GM23248 (cell line): ENCODE measurements at places on chromosomes 3 and 15.

DNA sequence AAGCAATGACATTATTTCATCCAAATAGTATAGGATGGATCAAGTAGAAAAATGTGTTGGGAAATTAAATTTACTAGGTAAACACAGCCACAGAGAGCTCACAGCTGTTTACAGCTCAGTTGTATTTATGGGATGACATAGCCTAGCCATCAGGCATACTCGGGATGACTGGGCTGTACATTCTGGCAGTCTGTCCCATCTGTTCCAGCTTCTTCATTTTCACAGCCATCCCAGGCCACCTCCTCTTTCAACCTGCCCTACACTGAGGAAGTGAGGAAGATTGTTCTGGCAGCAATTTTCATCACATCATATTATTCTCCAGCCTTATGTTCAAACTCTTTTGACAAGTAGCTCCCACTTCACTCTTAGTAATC lies 98.4 kb upstream of the PFN2 start:
- H3K4me3 ChIP-seq = no peak overlapping the region
- H3K27ac ChIP-seq = no peak overlapping the region
- H3K36me3 ChIP-seq = no peaks in the 10 kb centered on the region
- peaks cover 10% of the 10 kb centered on the region for H3K4me1 ChIP-seq
- DNase-seq = no peak
- H3K27me3 ChIP-seq = no peaks in the 10 kb centered on the region

- peaks cover 16% of the 10 kb centered on the region for H3K4me1 ChIP-seq
- H3K27me3 ChIP-seq = no peaks in the 10 kb centered on the region
- 0 out of 2 replicates have a peak, but pooled peaks cover 4% of the 10 kb centered on the region for H3K36me3 ChIP-seq
- peak overlapping the region; percentile 5; the same call in 1 of the 2 replicates for H3K4me3 ChIP-seq
- peak overlapping the region; percentile 42 for H3K27ac ChIP-seq
These were observed 30.5 kb downstream of the CLASP2 start for GRCh38 chr3:33687406-33688010.

- no peak overlapping the region for H3K27ac ChIP-seq
- H3K36me3 ChIP-seq = no peaks in the 10 kb centered on the region
- no peak for DNase-seq
- H3K4me1 ChIP-seq = no peaks in the 10 kb centered on the region
- H3K4me3 ChIP-seq = no peak overlapping the region
- H3K27me3 ChIP-seq = peaks cover 19% of the 10 kb centered on the region
These were observed 6.9 kb downstream of the PLCH1 start for GRCh38 chr3:155737844-155738460.

DNA sequence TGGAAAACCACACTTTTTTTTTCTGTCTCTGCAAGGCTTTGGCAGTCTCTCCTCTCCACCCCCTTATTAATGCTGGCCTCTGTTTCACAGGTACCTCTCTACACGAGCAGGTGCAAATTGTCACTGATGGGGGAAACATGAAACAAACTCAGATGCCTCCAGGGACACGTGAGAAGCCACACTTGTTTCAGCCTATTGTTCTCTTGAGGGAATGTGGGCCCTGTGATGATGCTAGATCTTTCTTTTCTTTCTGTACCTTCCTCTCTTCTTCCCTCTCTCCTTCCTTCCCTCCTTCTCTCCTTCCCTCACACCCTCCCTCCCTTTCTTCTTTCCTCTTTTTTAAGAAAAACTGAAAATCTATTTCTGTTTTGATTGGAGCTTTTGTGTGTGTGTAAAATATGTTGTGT lies 5.7 kb upstream of the BLM start:
- no peaks in the 10 kb centered on the region for H3K36me3 ChIP-seq
- no peak for DNase-seq
- H3K27ac ChIP-seq = no peak overlapping the region
- no peak overlapping the region for H3K4me3 ChIP-seq
- H3K4me1 ChIP-seq = no peaks in the 10 kb centered on the region
- no peaks in the 10 kb centered on the region for H3K27me3 ChIP-seq

DNA sequence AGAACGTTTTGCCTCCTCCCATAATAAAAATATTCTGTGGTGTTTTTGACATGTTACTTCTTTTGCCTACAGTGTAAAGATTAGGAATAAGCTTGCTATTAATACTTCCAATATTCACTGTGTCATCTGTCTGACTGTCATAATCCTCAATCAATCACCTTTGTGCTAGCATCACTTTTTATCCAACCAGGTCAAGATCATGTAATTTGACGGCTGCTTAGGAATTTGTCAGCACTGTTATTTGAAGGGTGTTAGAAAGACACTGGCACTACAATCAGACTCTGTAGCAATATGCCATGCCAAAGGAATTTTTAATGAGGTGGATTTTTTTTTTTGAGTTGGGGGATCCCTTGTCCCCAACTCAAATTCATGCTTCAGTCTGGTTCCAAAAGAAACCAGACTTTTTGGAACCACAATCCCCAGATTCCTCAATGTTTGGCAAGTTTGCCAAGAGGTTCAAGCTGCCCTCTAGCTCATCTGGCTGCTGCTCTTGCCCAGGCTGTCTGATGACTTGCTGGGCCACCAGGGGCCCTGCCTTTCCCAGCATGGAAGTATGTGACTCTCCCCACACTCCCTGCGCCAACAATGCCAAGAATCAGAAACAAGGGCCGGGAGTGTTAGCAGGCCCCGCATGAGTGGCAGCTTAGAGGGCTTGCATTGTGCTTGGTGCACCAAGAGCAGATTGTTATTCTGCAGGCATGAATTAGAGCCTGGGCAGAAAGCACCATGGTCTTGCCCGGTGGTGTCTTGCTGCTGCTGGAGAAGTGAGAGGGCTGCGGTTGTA lies 58.6 kb upstream of the TSC22D2 start:
- peak; percentile 67 for DNase-seq
- H3K36me3 ChIP-seq = no peaks in the 10 kb centered on the region
- peaks cover 52% of the 10 kb centered on the region for H3K4me1 ChIP-seq
- no peak overlapping the region for H3K4me3 ChIP-seq
- H3K27ac ChIP-seq = peak overlapping the region; percentile 62
- no peaks in the 10 kb centered on the region for H3K27me3 ChIP-seq

GRCh38 chr15:35166730-35167359 lies 81.8 kb upstream of the NANOGP8 start:
- H3K36me3 ChIP-seq = no peaks in the 10 kb centered on the region
- H3K4me3 ChIP-seq = no peak overlapping the region
- H3K27me3 ChIP-seq = no peaks in the 10 kb centered on the region
- H3K27ac ChIP-seq = no peak overlapping the region
- peaks cover 12% of the 10 kb centered on the region; the same call in 1 of the 2 replicates for H3K4me1 ChIP-seq

- H3K4me1 ChIP-seq = no peaks in the 10 kb centered on the region
These were observed 288.4 kb upstream of the DPH6 start for GRCh38 chr15:35834216-35834830.

- H3K36me3 ChIP-seq = no peaks in the 10 kb centered on the region
- no peak for DNase-seq
- H3K27me3 ChIP-seq = no peaks in the 10 kb centered on the region; the same call in 1 of the 2 replicates
These were observed 20.5 kb downstream of the RBPMS2 start for GRCh38 chr15:64754663-64755426.

- H3K4me3 ChIP-seq = peak overlapping the region; percentile 68
- no peaks in the 10 kb centered on the region for H3K27me3 ChIP-seq
- H3K36me3 ChIP-seq = peaks cover 5% of the 10 kb centered on the region; the same call in 1 of the 2 replicates
- peaks cover 60% of the 10 kb centered on the region for H3K4me1 ChIP-seq
- peak overlapping the region; percentile 77 for H3K27ac ChIP-seq
These were observed 61.3 kb downstream of the VGLL4 start for GRCh38 chr3:11582191-11582968.

DNA sequence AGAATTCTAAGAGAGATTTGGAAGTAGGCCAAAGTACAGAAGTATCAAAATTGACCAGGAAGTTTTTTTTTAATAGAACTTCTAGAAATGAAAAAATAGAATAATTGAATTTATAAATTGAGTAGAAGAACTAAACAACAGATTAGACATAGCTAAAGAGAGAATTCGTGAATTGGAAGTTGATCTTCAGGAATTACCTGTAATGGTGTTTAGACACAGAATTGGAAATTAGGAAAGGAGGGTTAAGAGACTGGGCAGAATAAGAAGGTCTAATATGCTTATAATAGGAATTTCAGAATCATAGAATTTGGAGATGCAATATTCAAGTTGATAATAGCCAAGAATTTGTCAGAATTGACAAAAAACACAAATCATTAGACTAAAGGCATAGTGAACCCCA lies 16.2 kb downstream of the ACVR2B start:
- no peak overlapping the region for H3K4me3 ChIP-seq
- 0 out of 2 replicates have a peak, but pooled peaks cover 6% of the 10 kb centered on the region for H3K36me3 ChIP-seq

DNA sequence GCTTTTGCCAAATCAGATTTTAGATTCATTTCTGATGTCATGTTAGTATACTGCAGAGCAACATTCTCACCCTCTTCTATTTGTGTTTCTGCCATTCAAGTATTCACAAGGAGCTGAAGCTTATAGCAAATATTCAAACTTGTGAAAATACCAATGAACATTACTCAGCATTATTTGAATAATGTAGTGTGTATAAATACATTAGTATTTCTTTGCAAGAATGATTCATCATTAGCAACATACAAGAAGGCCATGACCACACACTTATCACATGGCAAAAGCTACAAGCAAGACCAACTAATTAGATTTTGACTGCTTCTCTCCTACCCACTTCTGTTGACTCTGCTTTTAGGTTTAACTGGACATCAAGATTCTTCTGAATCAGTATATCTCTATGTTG lies 124.9 kb downstream of the IGSF11 start:
- no peak overlapping the region for H3K27ac ChIP-seq
- no peaks in the 10 kb centered on the region for H3K27me3 ChIP-seq
- peak; percentile 5 for DNase-seq

GRCh38 chr15:29802411-29802810 lies 19.9 kb downstream of the TJP1 start:
- no peaks in the 10 kb centered on the region for H3K27me3 ChIP-seq
- peaks cover 21% of the 10 kb centered on the region for H3K4me1 ChIP-seq
- peaks cover 9% of the 10 kb centered on the region; the same call in 1 of the 2 replicates for H3K36me3 ChIP-seq
- H3K27ac ChIP-seq = no peak overlapping the region

- no peaks in the 10 kb centered on the region for H3K36me3 ChIP-seq
- no peak overlapping the region for H3K4me3 ChIP-seq
- H3K27ac ChIP-seq = no peak overlapping the region
- no peak for DNase-seq
- H3K27me3 ChIP-seq = peaks cover 30% of the 10 kb centered on the region
These were observed 18.6 kb upstream of the ZNF710 start for GRCh38 chr15:89982315-89983055.

GRCh38 chr15:35376707-35377106 lies 169.3 kb downstream of the DPH6 start:
- H3K4me1 ChIP-seq = no peaks in the 10 kb centered on the region
- H3K27ac ChIP-seq = no peak overlapping the region
- no peak overlapping the region for H3K4me3 ChIP-seq
- no peaks in the 10 kb centered on the region for H3K27me3 ChIP-seq

GRCh38 chr15:47718497-47719437 lies 1.5 kb downstream of the SEMA6D start:
- peak; percentile 39 for DNase-seq
- H3K4me3 ChIP-seq = peak overlapping the region; percentile 78
- 0 out of 2 replicates have a peak, but pooled peaks cover 5% of the 10 kb centered on the region for H3K4me1 ChIP-seq
- no peak overlapping the region for H3K27ac ChIP-seq
- no peaks in the 10 kb centered on the region for H3K36me3 ChIP-seq
- H3K27me3 ChIP-seq = no peaks in the 10 kb centered on the region

DNA sequence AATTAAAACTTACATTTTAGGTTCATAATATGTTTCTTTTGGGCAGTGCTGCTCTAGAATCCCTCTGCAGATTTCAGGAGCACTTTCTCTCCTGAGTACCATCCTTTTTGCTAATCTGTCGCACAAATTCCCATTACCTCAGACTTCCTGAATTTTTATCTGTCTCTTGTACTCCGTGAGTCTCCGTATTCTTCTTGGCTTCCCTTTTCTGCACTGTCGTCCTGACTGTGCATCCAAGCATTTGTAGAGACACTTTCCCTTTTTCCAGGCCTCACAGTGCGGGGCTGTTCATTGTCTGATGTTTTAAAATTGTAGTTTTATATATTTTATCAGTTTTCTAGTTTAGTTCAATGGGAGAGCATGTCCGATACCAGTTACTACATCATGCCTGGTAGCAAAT lies 27.3 kb downstream of the MEF2A start:
- H3K36me3 ChIP-seq = no peaks in the 10 kb centered on the region
- H3K4me3 ChIP-seq = no peak overlapping the region
- H3K27ac ChIP-seq = peak overlapping the region; percentile 51
- H3K27me3 ChIP-seq = no peaks in the 10 kb centered on the region
- peaks cover 10% of the 10 kb centered on the region; the same call in 1 of the 2 replicates for H3K4me1 ChIP-seq
- DNase-seq = no peak

DNA sequence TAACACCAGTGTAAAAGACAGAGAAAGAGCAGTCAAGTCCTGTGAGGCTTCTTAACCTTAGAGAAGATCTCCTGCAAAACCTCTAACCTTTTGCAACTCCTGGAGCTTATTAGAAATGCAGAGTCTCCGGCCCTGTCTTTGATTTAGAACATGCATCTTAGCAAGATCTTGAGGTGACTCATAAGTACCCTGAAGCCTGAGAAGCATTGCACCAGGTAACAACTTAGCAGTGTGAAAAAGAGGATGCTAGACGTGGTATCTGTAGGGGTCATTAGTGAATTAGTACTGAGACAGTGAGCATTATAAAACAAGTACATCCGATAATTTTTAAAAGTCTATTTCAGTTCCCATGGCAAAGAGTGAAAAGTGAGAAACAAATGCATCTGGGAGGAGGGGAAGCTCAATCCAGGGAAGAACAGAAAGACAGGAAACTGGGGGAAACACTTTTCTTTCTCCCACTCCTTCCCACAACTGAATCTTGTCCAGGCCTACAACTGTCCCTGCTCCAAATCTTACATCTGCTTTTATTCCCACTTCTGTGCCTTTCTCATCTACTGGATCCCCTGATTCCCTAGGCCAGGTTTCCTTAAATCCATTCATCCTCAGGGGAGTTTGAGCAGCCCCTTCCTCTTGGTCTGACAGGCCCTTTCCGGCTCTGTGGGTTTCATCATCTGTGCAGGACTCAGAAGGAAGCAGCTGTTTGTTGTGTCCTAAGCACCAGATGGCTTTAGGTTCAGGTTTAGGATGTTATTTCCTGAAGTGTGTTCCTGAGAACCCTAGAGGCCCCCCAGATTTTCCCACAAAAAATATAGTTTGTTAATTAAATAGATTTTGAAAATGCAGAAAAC lies 128.1 kb upstream of the IL12A start:
- H3K27me3 ChIP-seq = no peaks in the 10 kb centered on the region
- DNase-seq = no peak
- no peak overlapping the region for H3K4me3 ChIP-seq
- H3K4me1 ChIP-seq = peaks cover 18% of the 10 kb centered on the region

DNA sequence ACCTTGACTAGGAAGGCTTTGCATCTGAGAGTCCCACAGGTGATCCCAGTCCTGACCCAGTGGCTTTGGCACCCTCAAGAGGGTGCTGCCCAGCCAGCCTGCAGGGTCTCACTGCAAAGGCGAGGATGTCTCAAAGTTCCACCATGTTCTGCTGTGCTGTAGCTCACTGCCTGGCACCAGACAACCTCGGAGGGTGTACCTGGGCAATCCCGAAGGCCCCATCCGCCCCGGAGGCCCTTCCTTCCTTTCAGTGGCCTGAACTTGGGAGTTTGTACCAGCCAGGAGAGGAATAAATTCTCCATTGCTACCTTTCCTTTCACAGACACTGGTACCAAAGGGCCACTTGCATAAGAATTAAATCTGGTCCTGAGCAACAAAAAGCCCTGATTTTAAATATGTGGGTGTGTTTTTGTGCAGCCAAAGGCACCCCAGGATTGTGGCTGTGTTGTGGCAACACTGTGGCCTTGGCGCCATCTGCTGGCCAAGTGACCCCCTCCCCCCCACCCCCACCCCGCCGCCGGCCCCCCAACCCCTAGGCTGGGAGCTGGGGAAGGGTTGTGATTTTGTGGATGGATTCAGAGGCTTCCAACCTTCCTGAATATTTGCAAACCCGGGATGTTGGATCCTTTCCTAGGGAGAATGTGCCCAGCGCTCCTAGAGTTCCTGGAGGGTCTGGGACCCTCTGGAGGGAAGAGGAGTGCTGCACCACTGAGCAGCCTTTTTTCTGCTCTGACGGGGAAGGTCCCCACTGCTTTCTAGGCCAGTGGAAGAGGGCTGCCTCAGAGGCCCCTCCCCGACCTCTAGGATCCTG lies 9.7 kb upstream of the PTPN23 start:
- H3K27me3 ChIP-seq = no peaks in the 10 kb centered on the region
- no peak overlapping the region for H3K27ac ChIP-seq
- H3K4me1 ChIP-seq = peaks cover 2% of the 10 kb centered on the region; the same call in 1 of the 2 replicates
- no peak overlapping the region for H3K4me3 ChIP-seq
- no peaks in the 10 kb centered on the region for H3K36me3 ChIP-seq
